Stimulated activated CD8-positive, alpha-beta memory T cell treated with anti-CD3 and anti-CD28 coated beads, Interleukin-4, amount 100 ng/mL, for 48 hours (primary cell): ENCODE measurements at places on chromosomes 12 and 14.

- no peak for DNase-seq
Measured at GRCh38 chr12:26694402-26694801, 138.6 kb downstream of the ITPR2 start.

- DNase-seq = no peak
Measured at GRCh38 chr12:99111600-99111999, 466.5 kb downstream of the APAF1 start.

- no peak for DNase-seq
Measured at GRCh38 chr14:98183556-98183955, 1088.4 kb downstream of the BCL11B start.

- peak; percentile 27 for DNase-seq
Measured at GRCh38 chr12:103688376-103689063, 101.4 kb downstream of the STAB2 start.

- no peak for DNase-seq
Measured at GRCh38 chr12:40999210-40999609, 188.9 kb upstream of the PDZRN4 start.

GRCh38 chr12:58283553-58283952, 342.2 kb downstream of the ATP23 start:
- no peak for DNase-seq

GRCh38 chr14:36820111-36820709, 158.6 kb downstream of the PAX9 start:
- DNase-seq = no peak

- DNase-seq = no peak
Measured at GRCh38 chr14:23132970-23133369, 13.9 kb upstream of the CEBPE start.
